Stimulated activated CD4-positive, alpha-beta T cell treated with anti-CD3 and anti-CD28 coated beads, TNF-alpha, amount 100 ng/mL, for 48 hours (primary cell): ENCODE measurements at places on chromosomes 1 and 21.

DNA sequence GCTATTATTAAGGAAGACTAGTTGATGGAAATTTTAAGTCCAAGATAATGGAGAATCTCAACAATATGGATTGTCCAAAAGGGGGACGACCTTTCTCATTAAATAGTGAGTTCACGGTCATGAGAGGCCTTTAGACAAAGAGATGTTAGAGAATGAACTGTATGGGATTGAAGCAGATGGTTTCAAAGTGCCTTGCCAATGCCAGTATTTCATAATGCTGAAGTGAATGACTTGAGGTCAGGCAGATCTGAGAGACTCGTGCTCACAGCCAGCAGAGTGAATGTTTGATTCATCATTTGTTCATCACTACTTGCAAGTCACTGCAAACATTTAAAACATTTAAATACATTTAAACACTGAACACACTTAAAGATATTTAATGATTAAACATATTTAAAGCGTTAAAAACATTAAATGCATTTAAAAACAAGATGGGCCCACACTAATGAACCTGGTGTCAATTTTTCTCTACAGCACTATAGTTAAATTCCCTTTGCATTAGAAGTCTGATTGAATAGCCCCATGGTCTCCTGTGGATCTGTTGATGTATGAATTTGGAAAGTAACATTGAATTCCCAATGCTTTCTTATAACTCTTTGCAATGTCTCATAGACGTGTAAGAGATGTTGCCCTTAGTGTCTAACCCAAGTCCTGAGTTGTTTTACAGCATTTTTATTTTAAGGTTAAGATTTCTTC, 80.7 kb downstream of the TGFB2 start:
- no peak for DNase-seq

DNA sequence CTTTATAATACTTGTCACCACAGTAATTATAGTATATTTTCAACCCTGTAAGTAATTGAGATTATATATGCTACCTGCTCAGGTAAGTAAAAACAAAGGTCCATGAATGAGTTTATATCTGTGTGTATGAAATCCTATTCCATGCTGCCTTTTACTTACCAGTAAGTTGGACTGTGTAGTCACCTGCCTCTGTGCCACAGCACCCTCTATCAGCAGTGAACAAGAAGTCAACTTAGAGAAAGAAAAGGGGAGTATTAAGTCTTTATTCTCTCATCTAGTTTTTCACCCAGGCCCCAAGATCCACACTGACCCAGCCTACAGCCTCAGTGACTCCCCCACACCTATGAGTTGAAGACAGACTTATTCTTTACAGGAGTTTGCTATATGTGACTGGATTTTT, 36.9 kb upstream of the IFI16 start:
- DNase-seq = no peak

- no peak for DNase-seq
Measured at GRCh38 chr1:41380195-41380594, 19.0 kb downstream of the FOXO6 start.

GRCh38 chr1:24477309-24477708, 25.3 kb upstream of the RCAN3 start:
- DNase-seq = no peak
